Sciatic nerve (tissue), 2 donors: ENCODE measurements at places on chromosomes 1 and 21. TPM values are rescaled to one million over a fixed set of nuclear protein-coding genes. Genes with fewer than 3 reads are reported as not detected.

- no peak for DNase-seq
Observed at GRCh38 chr1:170498876-170499275, 33.1 kb upstream of the GORAB start.

- no peak for DNase-seq
Observed at GRCh38 chr1:116066868-116067565, 44.2 kb upstream of the MAB21L3 start.

DNA sequence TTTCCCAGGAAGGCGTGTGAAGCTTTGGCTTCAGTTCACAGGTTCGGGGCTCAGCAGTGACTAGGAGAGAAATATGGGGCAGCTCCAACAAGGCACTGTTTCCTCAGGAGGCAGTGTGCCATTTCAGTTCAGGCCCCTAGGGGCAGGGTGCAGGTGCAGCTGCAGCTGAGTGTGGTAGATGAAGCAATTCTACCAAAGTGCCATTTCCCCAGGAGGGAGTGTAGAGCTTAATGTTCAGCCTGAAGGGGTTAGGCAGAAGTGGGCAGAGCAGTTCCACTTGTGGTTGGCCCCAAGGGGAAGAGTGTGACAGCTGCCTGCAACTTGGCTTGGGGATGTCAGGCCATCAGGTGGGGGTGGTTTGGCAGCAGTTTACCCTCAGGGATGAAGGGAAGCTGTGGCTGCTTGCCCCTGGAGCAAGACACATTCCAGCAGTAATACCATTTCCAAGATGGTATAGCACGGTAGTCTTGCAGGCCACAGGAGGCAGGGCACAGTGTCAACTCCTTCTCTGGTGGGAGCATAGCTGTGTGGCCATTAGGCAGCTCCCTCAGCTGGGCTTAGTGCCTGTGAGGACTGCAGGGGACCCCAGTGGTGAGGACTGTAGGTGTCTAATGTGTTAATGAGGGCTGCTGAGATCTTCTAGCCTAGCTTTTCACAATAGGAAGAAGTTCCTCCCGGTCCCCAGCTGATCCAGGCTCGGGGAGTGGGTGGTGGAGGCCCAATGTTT lies 34.7 kb downstream of the RGSL1 start:
- DNase-seq = no peak

- no peak for DNase-seq
Observed at GRCh38 chr1:75079538-75080290, 54.5 kb upstream of the LHX8 start.

GRCh38 chr1:185291159-185291558 lies 25.9 kb downstream of the IVNS1ABP start:
- DNase-seq = no peak

The EGLN1 gene
- 45.5 TPM for total RNA-seq

The CRYAA gene
- total RNA-seq = not detected

- no peak for DNase-seq
Observed at GRCh38 chr1:16286122-16286521, 49.1 kb upstream of the CPLANE2 start.

DNA sequence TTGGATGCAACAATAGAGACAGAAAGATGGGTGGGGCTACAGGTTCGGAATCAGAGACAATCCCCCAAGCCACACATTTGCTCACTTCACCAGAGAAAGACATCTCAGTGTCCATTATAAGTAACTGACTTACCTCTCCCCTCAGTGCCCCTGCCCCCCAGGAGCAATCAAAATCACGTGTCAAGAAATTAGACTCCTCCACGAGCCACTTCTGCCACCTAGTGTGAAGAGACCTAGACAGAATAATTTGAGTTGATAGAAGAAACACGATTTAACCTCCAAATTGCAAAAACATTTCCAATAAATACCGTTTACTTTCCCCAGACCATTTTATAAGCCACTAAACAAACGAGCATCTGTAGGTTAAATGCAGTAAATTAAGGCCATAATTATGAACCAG lies 123.2 kb downstream of the SLC30A10 start:
- DNase-seq = no peak

DNA sequence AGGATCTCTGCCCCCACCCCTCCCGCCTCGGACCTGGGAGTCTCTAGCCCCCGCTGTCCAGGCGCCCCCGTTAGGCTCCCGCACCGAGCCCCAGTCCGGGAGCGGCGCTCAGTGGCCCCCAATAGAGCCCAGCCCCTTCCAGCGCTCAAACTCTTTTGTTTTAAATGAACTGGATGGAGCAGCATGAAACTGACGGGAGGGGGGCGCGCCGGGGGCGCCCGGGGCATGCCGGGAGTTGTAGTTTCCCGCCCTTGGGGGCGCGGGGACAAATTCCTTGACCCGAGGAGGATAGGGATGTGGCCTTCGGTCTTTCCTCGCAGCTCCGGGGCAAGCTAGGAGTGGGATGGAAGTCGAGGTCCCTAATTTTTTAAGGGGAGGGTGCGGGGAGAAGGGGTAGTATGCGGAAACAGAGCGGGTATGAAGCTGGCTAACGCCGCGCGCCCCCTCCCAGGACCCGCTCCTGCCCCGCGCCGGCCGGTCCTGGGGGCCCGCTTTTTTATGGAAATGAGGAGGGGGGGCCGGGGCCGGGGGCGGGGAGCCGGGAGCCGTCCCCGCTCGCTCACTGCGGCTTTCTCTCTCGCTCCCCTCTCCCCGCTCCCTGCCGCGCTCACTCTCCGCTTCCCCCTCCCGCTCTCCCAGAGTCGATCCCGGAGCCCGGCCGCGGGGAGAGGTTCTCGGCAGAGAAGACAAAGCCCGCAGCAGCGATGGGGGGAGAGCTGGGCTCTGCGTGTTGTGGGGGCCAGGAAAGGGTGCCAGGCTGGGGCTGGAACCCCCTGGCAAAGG lies at the start of gene MEX3A:
Gene MEX3A, minus strand, starts transcription at position 157 of the 783 bp plus-strand sequence. CDS start 467 bp downstream, outside the sequence.
- DNase-seq = peak; percentile 85

DNA sequence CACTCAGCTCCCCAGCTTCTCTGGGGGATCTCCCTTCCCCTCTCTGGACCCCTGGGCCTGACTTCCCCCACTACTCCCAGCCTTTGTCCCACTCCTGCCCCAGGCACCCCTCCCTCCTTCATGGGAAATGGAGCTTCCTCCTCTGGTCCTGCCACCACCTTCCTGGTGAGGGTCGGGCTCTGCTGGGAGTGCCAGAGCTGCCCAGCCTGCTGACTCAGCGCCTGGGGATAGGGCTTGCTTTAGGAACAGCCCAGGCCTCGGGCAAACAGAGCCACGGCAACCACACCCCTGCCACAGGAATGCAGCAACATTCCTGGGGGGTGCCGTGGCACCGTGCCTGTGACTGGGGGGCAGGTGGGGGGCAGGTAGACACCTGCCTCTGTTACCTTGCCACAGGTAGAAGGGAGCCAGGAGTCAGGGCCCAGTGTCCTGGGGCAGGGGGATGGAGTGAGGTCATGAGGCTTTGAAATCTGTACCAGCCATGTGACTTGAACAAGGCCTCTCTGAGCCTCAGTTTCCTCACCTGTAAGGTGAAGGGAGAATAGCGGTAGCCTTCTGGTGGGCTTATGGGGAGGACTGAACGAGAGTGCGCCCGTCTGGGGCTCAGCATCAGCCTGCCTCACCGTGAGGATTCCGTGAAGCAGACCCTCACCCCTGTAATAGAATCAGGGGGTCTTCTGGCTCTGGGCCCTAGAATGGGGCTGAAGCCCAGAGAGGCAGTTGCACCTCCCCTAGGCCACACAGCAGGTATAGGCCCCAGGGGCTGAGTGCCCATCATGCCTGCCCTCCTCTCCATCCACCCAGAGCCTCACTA lies 17.8 kb upstream of the EPHA2 start:
- no peak for DNase-seq

The ZZZ3 gene
- total RNA-seq = 65.7 TPM

The SH3GLB1 gene
- 77.6 TPM for total RNA-seq
